A172 (cell line): ENCODE measurements at places on chromosomes 12 and 14. TPM values are rescaled to one million over a fixed set of nuclear protein-coding genes. Genes with fewer than 3 reads are reported as not detected.

GRCh38 chr12:58615576-58615975, 304.7 kb downstream of the LRIG3 start:
- no peak for DNase-seq

GRCh38 chr12:95733141-95733825, 57.3 kb downstream of the NTN4 start:
- DNase-seq: peak; percentile 92

The HOXC13 gene
- 7.5 and 8.9 TPM in 2 replicates for total RNA-seq

- no peak for DNase-seq
Measured at GRCh38 chr14:79256380-79256779, 954.9 kb downstream of the DIO2 start.

- DNase-seq: no peak
Measured at GRCh38 chr14:67360470-67361206, 510 bp downstream of the EIF2S1 start.

DNA sequence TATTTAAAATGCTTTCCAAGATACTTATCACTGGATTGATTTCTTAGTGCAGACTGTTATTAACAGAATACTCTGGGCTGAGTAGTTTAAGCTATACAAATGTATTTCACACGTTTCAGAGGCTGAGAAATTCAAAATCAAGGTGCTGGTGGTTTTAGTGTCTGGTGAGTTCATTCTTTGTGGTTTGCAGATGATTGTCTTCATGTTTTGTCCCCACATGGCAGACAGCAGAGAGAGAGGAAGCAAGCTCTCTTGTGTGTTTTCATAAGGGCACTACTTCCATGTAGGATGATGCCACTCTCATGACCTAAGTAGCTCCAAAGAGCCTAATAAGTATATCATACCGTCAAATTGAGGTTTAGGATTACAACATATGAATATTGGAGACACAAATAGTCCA, 1348.9 kb upstream of the FLRT2 start:
- DNase-seq: no peak

The SLC24A4 gene
- not detected in 2 replicates for total RNA-seq

The ZNF10 gene
- total RNA-seq: 4.6 and 6.3 TPM in 2 replicates

- DNase-seq: no peak
Measured at GRCh38 chr12:112126911-112127310, 1.6 kb downstream of the TRAFD1 start.

GRCh38 chr14:77309131-77309530, 11.6 kb downstream of the POMT2 start:
- no peak for DNase-seq

DNA sequence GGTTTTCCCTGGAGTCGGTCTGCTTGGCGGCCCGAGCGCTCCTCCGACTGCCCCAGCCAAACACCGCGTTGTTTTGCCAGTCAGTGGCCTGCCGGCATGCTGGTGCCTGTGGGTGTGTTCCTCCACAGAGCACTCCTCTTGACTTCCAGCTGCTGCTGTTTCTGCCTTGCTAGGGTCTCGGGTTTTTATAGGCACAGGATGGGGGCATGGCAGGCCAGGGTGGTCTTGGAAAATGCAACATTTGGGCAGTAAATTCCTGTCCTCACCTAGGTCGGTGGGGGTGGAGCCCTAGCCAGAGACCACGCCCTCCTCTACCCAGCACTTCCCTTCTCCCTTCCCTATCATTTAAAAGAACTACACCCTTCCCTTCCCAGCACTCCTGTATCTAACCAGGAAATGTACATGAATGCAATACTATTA, 34.7 kb upstream of the VASH1 start:
- no peak for DNase-seq

- no peak for DNase-seq
Measured at GRCh38 chr14:75081660-75082229, 12.3 kb downstream of the ZC2HC1C start.
